HAP-1 (cell line): ENCODE measurements at places on chromosomes 5 and 9.
A peak's percentile ranks its signal among the peaks of the same experiment; 100 is the strongest.

GRCh38 chr5:62011089-62011664 is 294.8 kb upstream of the KIF2A start:
- no peak for DNase-seq

- peak; percentile 76 for DNase-seq
These were observed 35.9 kb upstream of the ARSB start for GRCh38 chr5:79020861-79021561.

DNA sequence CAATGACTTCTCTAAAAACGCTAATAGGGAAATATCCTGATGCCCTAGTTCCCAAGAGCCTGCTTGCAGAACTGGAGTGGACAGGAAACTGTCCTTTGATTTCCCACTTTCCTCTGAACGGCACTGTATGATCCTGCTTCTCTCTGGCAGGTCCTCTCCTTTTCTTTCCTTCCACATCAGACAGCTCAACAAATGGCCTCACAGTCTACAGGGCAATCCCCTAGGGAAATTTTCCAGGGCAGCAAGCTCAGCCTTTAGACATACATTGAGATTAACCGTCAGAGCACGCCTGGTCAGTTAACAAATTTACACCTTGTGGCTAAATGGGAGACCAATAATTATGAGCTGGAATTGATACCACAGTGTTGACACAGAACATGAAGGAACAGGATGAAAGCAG is 164.9 kb downstream of the SLC24A2 start:
- DNase-seq, result no peak

- no peak for DNase-seq
These were observed 10.0 kb downstream of the NKD2 start for GRCh38 chr5:1018596-1018995.

GRCh38 chr9:75069171-75069570 is 18.8 kb downstream of the NMRK1 start:
- peak; percentile 28 for DNase-seq

DNA sequence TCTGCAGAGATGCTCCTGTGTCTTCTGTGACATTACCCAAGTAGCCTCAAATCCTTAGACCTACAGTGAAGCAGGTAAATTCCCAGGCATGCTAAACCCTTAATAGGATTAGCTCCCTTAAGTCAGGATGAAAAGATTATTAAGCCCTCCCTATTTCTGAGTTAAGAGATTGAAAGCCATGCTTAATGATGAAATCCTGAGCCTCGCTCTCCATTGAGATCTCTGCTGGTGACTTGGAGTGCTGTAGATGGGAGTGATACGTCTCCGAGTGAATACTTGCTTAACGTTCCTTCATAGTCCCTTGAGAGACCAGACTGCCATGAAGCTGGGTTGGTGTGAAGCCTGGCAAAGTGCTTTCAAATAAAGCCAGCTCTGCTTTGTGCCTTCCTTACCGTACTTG is 34.2 kb downstream of the AOPEP start:
- DNase-seq, result no peak

DNA sequence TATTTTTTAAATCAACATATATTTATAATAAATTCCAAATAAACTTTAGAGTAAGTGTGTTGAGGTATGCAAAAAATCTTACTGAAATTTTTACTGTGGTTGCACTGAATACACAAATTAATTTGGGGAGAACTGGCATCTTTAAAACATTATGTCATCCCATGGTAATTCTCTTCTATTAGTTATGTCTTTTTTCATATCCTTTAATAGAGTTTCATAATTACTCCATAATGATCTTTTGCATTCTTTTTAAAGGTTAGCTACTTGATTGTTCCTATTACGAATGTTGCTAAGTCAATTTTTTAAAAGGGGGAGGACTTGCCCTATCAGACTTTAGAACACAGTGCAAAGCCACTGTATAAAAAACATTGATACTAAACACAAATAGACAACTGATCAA is 26.8 kb downstream of the SSBP2 start:
- no peak for DNase-seq

DNA sequence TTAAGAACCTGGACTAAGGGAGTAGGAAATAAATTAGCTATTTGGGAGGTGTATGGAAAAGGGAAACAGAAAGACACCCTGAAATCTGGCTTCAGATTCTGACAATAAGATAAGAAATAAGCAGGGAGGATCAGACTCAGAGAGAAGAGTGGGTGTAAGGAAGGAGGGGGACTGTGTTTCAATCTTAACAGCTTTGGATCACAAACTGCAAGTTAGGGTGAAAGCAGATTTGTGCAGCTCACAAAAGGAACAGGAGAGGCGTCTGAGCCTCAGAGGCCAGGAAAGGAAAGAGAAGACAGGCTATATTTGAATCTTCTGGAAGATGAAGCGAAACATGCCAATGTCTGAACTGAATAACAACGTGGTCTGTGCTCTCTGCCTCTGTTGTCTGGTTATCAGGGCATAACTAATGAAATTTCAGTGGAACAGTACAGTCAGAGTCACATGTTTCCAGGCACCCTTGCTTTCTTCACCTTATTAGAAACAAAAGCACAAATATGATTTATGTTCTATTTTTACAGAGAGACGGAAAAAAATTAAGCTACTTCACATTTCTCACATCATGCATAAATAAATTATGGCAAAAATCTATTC is 26.6 kb downstream of the SGTB start:
- DNase-seq, result no peak

DNA sequence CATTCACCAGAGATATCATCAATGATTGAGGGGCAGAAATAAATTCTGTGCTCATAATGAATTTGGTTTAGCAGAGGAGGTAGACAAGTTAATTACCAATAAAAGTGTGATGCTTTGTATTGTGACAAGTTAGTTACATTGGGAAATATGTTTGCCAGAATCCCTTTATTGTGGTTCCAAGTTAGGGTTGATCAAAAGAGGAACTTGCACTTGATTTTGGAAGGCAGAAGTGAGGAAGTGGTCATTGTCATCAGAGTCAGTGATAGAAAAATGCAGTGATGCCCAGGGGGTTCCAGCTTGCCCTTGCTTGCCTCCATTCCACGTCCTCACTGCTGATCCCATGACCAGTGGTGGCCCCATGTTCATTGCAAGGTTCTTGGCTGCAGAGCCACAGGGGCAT is 69.7 kb downstream of the SVEP1 start:
- DNase-seq, result no peak

- DNase-seq, result no peak
These were observed 201 bp downstream of the DOLK start for GRCh38 chr9:128947277-128947526.
